Stimulated activated CD8-positive, alpha-beta memory T cell treated with anti-CD3 and anti-CD28 coated beads, Interleukin-2, amount 100 ng/mL, for 48 hours (primary cell): ENCODE measurements at places on chromosomes 6 and 20.

- DNase-seq: no peak
These were observed 586 bp upstream of the NUP153 start for GRCh38 chr6:17707371-17707651.

- DNase-seq: no peak
These were observed 80.5 kb upstream of the CNR1 start for GRCh38 chr6:88246654-88247053.

DNA sequence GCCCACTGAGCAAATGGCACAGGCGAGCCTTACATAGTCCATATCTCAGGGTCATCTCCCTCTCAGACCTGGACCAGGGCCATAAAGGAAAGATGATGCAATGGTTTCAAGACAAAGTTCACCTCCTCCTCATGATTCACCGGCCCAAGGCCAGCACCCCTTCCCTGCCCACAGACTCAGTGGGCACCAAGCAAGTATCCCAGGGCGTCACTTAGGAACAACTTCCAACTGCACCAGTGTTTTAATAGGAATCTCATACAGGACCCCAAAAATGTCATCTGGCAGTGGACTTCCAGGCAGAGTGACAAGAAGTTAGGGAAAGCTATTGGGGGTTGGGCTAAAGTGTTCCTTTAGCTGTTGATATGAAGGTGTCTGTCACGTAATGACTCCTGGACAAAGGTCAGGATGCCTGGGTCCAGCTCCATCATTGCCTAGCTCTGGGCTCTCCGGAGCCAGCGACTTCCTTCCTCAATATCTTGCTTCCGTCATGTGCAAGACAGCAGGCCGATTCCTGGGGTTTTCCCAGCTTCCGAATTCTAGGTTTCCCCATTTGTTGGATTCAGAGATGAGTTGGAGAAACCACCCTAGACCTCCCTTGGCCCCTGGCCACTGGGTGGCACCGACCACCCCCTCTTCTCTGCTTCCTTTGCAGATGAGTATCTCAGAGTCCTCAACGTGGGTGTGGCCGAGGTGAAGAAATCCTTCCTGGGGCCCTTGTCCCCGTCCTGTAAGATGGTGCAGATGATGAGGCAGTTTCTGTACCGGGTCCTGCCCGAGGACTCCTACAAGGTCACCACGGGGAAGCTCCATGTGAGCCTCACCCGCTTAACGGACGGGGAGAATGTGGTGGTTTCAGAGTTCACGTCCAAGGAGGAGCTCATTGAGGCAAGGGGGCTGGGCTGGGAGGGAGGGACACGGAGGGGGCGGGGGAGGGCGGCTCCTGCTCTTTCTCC, 21.1 kb downstream of the PNPLA1 start:
- DNase-seq: no peak

DNA sequence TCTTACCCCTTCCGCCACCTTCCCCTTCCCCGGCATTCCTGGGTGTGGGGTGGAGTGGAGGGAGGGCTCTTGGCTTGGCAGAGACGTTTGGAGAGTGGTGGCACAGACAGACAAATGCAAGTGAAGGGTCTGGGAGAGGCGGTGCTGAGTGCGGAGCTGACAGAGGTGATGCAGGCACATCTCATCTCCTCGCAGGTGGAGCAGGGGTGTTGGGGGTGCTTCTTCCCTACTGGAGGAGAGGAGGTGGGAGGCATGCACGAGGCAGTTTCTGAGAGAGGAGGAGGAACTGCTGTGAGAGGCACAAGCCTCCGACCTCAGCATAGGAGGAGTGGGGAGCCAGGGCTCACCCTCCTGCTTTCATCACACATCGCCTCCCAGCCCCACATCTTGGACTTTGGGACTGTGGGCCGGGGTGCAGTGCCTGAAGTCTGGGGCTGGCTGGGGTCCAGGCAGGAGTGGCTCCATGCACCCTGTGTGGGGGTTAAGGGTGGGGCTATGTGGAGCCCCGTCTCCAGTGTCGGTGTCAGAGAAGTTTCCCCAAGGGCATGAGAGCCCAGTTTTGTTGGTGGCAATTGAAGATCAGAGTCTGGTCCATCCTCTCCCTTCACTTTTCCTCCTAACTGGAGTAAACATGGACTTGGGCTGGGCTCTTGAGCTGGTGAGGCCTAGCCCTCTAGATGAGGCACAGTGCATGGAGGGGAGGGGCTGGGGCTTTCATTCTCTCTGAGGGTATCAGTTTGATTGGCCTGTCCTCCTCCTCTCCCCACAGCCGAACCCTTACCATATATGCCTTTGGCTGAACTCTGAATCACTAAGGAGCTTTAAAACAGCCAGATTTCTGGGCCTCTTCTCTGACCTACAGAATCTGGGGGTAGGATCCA, 20.2 kb upstream of the SLC22A7 start:
- no peak for DNase-seq

DNA sequence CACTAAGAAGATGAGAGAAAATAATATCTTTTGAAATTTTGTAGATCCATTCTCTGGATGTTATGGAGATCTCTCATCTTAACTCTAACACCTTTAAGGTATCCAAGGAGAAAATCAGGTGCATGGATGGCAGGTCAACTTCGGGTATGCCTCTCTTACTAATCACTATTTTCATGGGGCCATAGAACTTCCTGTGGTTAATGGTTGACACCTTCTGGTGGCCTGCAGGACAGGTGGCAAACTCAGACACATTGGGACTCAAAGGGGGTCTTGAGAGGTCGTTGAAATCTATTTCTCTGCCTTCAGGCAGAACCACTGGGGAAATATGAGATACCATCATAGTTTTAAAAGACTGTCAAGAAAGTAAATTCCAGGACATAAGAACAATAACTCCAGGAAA, 76.5 kb downstream of the ADAT2 start:
- DNase-seq: no peak

- DNase-seq: no peak
These were observed 78.2 kb downstream of the ELOVL4 start for GRCh38 chr6:79869184-79869583.
